ENCODE measurements at places on chromosomes 13 and 19.

DNA sequence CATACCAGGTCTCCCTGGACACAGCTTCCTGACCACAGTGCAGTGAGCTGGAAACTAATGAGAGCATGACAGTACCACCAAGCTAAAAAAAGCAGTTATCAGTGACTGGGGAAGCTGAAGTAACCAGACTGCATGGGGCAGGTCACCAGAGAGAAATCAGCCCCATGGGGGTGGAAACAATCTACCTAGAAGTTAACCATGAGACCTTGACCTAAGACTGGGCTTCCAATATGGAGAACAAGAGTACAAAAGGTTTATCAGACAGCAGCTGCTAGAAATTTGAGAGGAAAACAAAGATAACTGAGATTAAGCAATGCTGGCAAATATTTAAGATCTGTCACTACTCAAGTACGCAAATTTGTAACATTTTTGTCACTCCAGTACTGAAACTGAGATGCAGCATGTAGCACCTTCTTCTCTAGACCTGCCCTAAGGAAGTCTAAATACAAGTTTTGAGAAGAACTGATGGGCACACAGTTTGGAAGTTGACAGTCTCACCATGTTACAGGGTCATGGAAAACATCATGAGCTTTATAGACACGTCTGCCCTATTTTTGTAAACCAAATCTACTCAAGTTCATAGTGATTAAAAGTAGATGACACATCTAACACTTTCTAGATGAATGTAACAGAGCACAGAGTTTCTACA lies 2641.8 kb upstream of the PCDH20 start:
- DNase-seq = no peak

GRCh38 chr13:77807431-77808135 lies 110.1 kb downstream of the SLAIN1 start:
- DNase-seq = no peak

- no peak for DNase-seq
Measured at GRCh38 chr13:41548031-41548430, 90.7 kb downstream of the RGCC start.

GRCh38 chr19:53980539-53981375 lies 10.7 kb upstream of the CACNG6 start:
- no peak for DNase-seq

DNA sequence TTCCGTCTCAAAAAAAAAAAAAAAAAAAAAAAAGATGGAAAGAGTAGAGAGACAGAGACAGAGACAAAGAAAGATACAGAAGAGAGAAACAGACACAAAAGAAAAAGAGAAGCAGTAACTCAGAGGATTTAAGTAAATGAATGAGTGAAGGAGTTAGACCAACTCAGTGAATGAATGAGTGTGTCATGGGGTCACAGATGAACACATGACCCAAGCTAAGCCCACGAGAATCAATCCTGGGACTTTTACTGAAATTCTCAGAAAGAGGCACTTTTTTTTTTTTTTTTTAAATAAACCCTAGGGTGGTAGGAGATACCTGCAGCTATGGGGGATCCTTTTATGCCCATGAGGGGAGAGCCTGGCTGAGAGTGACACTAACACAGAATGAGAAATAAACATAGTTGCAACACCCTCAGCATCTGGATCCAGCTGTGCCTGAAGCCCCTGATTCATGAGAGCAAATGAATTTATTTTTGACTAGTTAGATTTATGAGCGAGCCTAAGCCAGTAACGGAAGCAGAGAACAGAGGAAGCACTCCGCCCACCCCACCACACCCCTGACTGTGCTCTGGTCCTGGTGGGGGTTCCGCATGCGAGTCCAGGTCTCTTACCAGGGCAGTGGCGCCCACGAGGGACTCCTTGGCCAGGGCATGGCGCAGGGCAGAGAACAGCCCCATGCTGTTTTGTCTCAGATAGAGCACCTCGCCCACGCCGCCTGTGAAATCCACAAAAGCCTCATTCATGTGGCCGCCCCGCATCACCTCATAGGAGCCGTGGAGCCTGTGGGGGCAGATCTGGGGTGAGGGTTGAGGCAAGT lies 4.6 kb downstream of the CAPN12 start:
- no peak for DNase-seq

GRCh38 chr19:52823676-52824075 lies 2.2 kb upstream of the ZNF28 start:
- no peak for DNase-seq

DNA sequence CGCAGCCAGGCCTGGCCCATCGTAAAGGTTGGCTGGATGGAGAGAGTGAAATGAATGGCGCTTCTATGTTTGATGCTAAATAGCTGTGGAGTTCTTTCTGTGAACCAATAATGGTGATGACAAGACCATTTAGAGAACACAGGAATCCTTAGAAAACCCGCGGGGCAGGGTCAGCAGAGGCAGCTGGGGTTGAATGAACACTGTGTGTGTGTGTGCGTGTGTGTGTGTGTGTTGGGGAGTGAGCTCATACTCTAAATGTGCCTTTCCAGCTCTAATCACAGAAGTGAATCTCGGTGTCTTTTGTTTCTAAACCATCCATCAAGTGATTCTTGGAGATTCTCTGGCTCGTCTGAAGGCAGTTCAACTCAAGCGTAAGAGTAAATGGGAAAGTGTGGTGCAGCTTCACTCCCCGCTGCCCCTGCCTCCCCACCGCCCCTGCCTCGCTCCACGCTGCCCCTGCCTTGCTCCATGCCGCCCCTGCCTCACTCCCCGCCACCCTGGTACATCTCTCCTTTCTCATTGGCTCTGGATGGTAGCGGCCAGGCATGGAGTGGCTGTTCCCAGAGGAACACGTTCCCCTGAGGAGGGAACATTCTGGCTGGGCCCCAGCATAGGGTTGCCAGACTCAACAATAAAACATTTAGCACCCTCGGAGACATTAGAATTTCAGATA lies 21.2 kb downstream of the TMPRSS9 start:
- no peak for DNase-seq

- DNase-seq = no peak
Measured at GRCh38 chr13:23044906-23045305, 135.9 kb upstream of the SGCG start.

Data from Right ventricle myocardium superior (tissue), 1 donor.